ENCODE measurements at places on chromosomes 5 and 9.

DNA sequence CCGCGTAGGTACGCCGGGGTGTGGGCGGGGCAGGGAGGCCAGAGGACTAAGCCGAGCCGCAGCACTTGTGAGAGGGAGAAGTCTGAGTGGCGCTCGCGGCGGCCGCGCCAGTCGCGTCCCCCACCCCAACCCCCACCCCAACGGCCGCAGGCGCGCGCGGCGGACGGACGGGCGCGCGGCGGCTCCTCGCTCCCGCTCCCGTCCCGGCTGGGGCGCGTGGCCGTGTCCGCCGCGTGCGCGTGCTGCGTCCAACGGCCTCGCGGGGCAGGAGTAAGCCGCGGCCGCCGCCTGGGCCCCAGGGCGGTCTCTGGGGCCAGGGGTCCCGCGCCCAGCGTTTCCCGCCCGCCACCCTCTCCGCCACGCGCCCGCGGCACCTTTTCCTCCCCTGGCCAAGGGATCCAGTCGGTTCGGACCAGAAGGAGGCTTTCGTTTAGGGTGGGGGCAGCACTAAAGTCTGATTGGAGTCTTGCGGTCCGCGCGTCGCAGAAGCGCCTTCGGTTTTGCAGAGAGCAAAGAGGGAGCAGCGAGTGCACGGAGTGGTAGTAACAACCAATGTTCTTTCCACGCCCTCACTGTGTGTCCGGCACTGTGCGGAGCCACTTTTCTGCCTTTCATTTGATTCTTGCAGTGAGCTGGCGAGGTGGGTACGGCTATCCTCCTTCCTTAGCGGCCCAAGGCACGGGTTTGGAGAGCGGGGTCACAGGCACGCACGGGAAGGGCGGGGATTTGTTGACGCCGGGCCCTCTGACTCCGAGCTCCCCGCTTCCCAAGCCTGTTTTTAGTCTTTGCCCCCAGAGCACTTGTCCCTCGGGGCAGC, 483 bp downstream of the G3BP1 start:
- DNase-seq = no peak

GRCh38 chr5:143219696-143220095, 183.8 kb downstream of the NR3C1 start:
- no peak for DNase-seq

DNA sequence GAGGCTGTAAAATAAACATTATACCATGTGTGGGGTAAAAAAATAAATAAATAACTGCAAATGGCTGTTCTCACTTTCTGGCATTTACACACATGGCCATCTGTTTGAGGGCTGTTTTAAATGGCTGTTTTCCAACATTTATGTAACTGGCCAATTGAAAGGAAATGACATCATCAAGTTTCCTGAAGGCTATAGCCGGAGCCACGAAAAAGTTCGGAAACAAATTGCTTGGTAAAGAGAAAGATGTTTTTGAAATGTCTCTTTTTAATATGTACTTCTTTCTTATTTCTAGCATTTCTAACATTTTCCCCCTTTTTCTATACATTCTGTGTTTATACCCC, 95.4 kb upstream of the DAB2 start:
- no peak for DNase-seq

- no peak for DNase-seq
Observed at GRCh38 chr5:107977550-107978071, 306.9 kb upstream of the EFNA5 start.

DNA sequence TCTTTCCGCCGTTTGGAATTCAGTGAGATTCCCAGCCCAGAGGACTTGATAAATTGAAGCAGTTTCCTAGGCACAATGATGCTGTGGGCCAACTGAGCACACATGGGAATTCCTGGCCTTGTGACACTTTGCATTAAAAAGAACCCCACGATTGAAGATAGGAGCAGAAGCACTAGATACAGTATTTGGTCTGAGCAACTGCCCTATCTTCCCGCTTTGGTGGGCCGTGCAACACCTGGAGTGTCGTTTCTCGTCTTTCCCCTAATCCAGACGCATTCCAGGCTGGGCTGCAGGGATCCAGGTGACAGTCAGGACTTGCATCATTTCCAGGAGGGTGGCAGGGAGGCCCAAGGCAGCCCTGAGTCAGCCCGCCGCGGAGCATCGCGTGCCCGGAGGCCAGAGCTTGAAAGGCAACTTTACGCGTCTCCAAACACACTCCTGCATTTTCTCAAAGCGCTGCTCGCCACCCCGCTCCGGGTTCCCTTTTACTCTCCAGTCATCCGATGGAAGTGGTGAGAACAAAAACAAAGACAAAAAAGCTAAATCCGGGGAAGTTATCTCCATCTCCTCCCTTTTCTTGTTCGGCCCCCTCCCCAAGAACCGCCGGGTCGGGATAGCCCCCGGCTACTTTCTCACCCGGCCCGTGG, 753 bp upstream of the STC2 start:
- no peak for DNase-seq

DNA sequence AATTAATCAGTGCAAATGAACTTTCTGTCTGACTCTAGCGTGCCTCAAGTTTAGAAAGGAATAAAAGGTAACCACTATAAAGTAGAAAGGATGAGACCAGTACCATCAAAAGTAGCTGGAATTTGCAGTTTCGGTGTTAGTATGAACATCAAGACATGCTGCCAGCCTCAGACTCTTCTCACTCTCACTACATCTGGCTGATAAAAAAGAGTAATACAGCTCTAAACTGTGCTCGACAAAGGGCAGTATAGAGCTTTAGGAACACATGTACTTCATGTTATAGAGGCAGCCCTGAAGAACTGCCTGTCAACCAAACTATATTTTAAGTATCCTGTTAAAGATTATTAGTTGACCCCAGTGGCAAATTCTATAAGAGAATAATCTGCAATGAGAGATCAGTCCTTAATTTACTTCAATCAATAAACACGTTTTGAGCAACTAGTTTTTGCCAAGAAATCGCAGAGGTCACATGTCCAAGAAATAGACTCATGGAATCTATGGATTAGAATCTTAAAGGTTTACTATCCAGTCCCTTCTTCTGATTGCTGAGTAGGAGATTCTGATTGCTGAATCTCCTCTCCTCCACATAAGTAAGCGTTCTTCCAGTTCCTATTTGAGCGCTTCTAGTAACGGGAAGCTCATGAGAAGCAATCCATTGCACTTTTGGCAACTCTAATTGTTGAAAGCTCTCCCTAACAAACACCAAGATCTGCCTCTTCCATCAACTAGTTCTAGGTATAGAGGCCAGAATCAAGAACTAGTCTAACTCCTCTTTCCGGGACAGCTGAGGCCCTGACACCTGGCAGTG, 941 bp downstream of the XPA start:
- DNase-seq = no peak

- DNase-seq = no peak
Observed at GRCh38 chr5:160477266-160477970, 55.8 kb downstream of the PTTG1 start.

GRCh38 chr9:25975667-25976066, 297.4 kb upstream of the TUSC1 start:
- DNase-seq = no peak

DNA sequence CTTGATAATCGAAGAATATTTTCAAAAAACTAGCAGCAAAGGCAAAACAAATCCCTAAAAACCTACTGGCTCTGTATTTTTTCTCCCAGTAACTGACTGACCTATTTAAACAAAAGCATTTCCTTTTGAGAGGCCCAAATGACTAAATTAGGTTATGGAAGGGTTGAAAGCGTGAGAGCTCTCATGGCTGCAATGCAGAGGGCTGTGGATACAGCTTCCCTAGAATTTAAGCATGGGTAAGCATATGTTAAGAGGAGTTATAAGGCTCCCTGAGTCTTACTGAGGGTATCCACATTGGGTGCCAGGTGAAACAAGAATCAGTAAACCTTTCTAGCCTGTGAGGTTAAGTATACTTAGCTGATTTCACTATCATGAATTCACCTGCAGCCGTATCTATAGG, 32.3 kb downstream of the SHISAL2B start:
- no peak for DNase-seq

GRCh38 chr9:133683586-133684120, 47.5 kb downstream of the DBH start:
- DNase-seq = no peak

- DNase-seq = no peak
Observed at GRCh38 chr5:18052569-18052968, 418.3 kb downstream of the TAF11L14 start.

GRCh38 chr9:6490863-6491262, 77.9 kb downstream of the UHRF2 start:
- DNase-seq = no peak

- DNase-seq = no peak
Observed at GRCh38 chr5:181131514-181131913, 545 bp upstream of the OR2V1 start.

GRCh38 chr9:121299467-121300282, 31.7 kb downstream of the GSN start:
- DNase-seq = no peak
